ENCODE measurements at places on chromosomes 5 and 9.

- no peak for DNase-seq
Observed at GRCh38 chr9:20262611-20263010, 359.7 kb downstream of the MLLT3 start.

GRCh38 chr9:72491242-72491641 is 30.2 kb upstream of the TMC1 start:
- no peak for DNase-seq

DNA sequence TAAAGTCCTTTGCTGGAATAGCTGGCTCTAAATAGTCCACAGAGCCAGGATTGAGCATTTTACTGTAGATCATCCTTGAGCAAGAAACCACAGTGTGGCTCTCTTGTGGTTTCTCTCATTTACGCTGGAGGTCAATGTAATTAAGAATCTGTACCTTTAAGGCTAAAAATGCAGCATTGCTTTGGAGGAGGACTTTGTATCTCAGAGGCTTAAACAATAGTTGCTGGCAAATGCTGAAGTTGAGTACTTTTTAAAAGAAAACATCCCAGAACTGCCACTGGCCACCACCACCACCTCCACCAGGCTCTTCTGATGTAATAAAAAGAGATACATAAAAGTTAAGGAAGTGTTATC is 177.3 kb upstream of the ADAMTSL1 start:
- no peak for DNase-seq

GRCh38 chr5:154686490-154686889 is 68.7 kb upstream of the LARP1 start:
- DNase-seq: no peak

- DNase-seq: no peak
Observed at GRCh38 chr9:32483343-32483742, 42.7 kb downstream of the RIGI start.

DNA sequence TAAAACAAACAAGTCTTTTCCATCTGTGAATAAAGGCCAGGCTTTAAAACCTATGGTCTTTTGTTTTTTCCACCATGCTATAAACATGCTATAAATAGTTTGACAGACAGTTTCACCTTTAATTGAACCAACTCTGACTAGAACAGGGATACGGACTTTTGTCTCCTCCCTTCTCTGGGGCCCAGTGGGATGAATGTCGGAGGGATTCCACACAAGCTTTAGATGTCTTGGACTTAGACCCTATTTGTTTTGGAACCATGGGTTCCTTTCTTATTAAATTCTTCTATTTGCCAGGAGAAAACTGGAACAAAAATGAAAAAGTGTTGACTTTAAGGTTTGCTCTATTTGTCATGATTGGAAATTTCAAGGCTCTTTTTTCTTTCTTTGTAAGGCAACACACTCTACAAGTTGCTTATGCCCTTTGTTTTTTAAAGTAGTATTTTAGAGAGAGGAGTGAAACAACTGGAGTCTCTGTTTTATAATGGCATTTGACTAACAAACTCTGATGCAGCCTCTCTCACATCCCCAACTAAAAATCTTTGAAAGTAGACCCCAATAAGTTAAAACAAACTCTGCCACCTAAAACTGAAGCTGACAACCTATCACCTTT is 145.3 kb downstream of the MLLT3 start:
- DNase-seq: no peak

- DNase-seq: no peak
Observed at GRCh38 chr9:105359892-105360291, 87.9 kb upstream of the FSD1L start.

- no peak for DNase-seq
Observed at GRCh38 chr5:111427762-111428161, 84.6 kb downstream of the STARD4 start.

- DNase-seq: no peak
Observed at GRCh38 chr5:117252566-117252965, 677.9 kb upstream of the SEMA6A start.

DNA sequence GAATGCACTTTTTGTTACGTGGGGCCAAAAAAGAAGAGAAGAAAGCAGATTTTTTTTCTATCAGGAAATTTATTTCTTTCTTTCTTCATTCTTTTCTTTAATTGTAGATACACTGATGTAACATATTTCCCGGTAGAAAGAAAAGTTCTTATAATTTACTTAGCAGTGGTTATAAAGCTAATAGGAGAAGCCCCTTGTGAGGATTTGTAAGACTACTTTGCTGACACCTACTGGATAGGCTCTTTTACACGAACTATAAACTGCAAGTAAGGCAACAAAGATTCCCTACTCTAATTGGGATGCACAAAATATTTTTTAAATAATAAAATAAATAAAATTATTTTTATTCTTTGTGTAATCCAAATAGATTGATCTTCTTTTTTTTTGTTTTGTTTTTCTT is 284.4 kb downstream of the DNAH5 start:
- DNase-seq: no peak

DNA sequence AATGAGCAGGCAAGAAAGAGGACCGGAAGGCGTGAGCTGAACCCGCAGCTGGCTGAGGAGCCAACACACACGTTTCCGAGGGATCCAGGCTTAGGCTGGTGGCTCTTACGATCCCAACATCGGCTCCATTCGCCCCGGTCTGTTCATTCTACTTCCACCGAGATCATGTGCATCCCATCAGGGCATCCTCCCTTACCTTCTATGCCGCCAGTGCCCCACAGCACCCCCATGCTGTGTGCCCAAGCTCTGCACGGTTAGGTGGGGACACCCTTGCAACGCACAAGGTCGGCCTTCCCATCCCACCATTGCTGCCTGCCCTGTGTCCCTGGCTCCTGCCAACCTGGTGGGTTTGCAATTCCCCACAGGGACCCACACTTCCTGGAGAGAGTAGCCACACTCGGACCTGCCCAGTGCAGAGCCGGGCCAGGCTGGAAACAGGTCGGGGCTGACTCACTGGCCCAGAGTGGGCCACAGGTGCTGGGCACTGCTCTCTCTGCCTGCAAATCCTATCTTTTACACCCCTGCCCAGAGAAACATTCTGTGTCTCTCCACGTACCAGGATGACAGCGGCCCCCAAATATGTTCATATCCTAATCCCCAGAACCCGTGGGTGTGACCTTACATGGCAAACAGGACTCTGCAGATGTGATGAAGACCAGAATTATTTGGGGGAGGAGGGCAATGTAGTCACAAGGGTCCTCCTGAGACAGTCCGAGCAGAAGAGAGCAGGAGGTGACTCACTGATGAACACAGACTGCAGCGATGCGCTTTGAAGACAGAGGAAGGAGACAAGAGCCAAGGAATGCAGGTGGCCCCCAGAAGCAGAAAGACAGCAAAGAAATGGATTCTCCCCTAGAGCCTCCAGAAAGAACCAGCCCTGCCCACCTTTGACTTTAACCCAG is 182.2 kb downstream of the AUH start:
- no peak for DNase-seq

- DNase-seq: no peak
Observed at GRCh38 chr5:79484731-79485130, 29.2 kb downstream of the HOMER1 start.

- no peak for DNase-seq
Observed at GRCh38 chr9:117763314-117763713, 59.1 kb downstream of the TLR4 start.

DNA sequence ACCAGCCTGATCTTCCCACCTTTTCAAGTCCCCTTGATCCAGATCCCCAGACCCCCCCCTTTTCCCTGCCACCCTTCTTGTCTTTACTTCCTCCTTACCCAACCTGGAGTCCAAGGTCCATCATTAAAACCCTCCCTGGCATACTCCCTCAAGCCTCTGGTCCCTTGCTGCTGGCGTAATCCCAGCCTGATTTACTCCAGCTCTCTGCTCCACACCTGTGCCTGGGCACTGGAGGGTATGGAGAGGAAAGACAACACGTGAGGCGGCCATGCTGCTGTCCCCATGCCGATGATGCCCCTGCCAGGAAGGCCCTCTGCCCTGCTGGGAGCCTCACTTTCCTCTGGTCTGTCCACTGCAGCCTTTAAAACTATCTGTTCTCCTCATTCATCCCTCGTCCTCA is 5.1 kb downstream of the B4GALT7 start:
- DNase-seq: no peak

DNA sequence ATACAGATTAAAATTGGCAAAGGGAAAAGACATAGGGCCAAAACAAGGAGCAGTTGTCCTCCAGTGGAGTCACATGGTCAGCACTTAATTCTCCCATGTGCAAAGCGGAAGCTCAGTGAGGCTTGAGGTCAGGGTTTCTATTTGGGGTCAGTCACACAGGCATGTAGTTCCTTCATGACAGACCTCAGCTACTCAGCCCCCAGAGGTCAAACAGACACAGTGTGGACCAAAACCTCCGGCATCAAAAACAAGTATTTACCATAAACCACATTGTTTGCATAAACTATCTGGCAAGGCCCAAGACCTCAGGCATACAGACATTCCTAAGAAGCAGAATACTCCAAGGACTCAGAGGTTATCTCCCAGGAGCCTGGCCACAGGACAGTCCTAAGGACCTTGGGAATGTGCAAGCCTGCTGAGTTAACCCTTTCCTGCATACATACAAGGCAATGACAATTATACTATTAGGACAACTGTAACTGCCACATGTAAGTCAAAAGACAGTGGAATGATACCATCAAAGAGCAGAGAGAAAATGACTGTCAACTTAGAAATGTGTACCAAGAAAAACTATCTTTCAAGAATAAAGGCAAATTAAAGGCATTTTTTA is 28.7 kb upstream of the FNIP1 start:
- peak; percentile 5 for DNase-seq

DNA sequence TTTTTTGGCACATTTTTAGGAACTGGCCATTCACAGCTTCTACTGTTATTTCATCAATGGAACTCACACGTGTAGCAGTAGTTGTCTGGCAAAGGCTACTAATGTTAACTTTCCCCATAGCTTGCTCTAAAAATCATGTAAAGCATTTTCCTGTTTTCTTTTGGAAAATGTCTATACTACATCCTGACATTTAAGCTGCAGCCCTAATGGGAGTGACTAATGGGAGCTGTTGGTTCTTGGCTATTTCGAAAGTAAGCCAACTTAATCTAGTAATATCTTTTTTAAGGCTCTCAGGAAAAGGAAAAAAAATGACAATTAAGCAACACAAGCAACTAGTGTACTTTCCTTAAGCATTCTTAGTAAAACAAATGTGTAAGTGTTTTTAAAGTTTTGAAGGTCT is 169.2 kb downstream of the SLC12A2 start:
- DNase-seq: no peak

GRCh38 chr5:103829585-103829984 is 267.0 kb upstream of the NUDT12 start:
- no peak for DNase-seq

GRCh38 chr9:123389070-123389469 is 33.1 kb downstream of the CRB2 start:
- no peak for DNase-seq

DNA sequence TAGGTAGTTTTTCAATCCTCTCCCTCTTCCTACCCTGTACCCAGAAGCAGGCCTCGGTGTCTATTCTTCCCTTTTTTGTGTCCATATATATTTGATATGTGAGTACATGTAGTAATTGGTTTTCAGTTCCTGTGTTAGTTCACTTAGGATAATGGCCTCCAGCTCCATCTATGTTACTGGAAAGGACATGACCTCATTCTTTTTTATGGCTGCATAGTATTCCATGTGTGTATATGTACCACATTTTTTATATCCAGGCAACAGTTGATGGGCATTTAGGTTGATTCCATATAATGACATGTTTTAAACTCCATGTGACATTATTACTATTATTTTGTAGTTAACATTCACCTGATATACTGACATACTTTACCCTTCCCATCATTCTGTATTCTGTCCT is 49.1 kb downstream of the CAVIN4 start:
- DNase-seq: no peak

DNA sequence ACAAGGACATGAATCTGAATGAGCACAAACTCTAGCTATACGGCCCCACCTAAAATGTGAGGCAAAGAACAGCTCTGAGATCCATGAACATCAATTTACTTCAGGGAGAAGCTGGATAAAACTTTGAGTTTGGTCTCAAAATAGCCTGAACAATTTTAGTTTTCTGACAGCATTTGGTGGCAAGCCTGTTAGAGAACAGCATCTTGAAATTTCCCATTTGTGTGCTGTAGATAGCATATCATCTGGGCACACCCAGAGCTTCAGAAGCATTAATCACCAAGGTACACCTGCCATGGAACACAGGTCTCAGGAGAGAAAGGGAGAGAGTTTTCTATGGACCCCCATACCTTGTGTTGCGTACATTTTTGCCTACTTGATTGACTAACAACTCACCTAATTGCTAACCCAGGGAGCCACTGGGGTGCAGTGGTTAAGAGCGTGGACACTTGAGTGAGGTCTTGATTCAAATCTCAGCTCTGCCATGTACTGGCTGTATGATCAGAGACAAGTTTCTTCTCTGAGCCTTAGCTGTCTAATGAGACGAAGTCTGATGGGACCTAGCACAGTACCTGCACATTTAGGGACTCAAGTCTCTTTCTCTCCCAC is 264.9 kb downstream of the PIK3R1 start:
- DNase-seq: no peak

DNA sequence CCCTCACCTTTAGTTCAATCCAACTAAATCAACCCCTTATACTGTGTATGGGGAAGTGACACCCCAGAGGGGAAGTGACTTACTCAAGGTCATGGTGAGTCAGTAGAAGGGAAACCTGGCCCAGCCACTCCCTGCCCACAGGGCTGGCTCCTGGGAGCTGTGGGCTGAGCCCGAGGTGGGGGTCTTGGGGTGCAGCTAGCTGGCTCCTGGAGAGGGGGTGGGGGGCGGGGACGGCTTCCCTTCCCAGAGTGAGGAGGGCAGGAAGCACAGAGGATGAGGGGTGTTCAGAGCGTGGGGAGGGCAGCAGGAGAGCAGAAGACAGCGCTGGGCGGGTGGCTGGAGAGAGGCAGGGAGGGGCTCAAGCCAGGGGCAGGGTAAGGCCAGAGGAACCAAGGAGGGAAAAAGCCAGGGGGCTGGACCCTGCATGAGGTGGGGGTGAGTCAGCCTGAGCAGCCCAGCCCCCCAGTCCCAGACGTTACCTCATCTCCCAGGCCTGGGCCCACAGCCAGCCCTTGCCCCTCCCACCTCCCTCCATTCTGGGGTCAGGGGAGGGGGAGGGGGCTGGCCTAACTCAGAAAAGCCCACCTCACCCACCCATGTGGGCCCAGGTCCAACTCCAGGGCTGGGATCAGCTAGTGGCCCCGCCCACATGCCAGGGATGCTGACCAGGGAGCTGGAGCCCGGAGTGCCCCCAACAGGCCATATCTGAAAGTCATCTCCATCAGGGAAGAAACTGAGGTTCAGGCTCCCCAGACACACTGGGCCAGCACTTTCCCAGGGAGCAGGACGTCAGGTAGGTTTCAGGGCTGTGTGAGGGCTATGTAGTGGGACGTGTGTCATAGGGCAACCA is 2.8 kb downstream of the PDLIM7 start:
- DNase-seq: peak; percentile 64

DNA sequence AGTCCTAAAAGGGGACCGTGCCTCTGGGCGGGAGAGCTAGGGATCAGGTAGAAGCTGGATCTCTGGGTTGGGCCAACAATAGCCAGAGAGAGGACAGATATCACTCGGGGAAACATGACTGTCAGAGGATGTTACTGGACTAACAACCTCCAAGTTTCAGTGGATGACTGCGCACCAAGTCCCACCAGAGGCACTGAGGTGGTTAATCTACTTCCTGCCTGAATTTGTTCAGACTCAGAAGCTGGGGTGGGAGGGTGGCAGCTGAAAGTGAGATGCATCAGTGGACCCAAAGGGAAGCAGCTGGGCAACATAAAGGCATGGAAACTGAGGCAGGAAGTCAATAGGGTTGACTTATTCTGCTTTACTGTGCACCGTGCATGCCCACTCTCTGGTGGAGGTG is 130.1 kb upstream of the SLC44A1 start:
- DNase-seq: no peak

- no peak for DNase-seq
Observed at GRCh38 chr9:112233769-112234168, 58.7 kb upstream of the SUSD1 start.
